Adipose tissue (tissue), 3 donors: ENCODE measurements at places on chromosomes 2 and 18. TPM values are rescaled to one million over a fixed set of nuclear protein-coding genes. Genes with fewer than 3 reads are reported as not detected.

The ACOXL gene
- polyA plus RNA-seq = 0.10 TPM

The IL37 gene
- not detected for polyA plus RNA-seq

The LRRC30 gene
- polyA plus RNA-seq = not detected

The GNAL gene
- polyA plus RNA-seq = 2.4 TPM

The ANO7 gene
- polyA plus RNA-seq = 0.44 TPM

The SAP130 gene
- 6.2 TPM for polyA plus RNA-seq

The INHBB gene
- 10.6 TPM for polyA plus RNA-seq

The CTAGE1 gene
- polyA plus RNA-seq = not detected

The ANKRD62 gene
- 0.18 TPM for polyA plus RNA-seq

The TUBA4B gene
- polyA plus RNA-seq = not detected

The SOX11 gene
- polyA plus RNA-seq = not detected

The KLHL29 gene
- 4.6 TPM for polyA plus RNA-seq

The CDK15 gene
- 4.9 TPM for polyA plus RNA-seq

The ACMSD gene
- polyA plus RNA-seq = not detected

The RTKN gene
- polyA plus RNA-seq = 8.5 TPM

The LHCGR gene
- 0.61 TPM for polyA plus RNA-seq

The NETO1 gene
- polyA plus RNA-seq = 1.2 TPM

The RASGRP3 gene
- polyA plus RNA-seq = 5.4 TPM

The HOXD11 gene
- 0.05 TPM for polyA plus RNA-seq

The PMAIP1 gene
- polyA plus RNA-seq = 0.46 TPM

The FBXO48 gene
- 0.48 TPM for polyA plus RNA-seq

The TMEM18 gene
- 21.4 TPM for polyA plus RNA-seq

The ZNG1B gene
- polyA plus RNA-seq = 25.9 TPM

The SPATA3 gene
- not detected for polyA plus RNA-seq

The PCARE gene
- 0.01 TPM for polyA plus RNA-seq

The MTHFD2 gene
- 36.1 TPM for polyA plus RNA-seq

The EFHD1 gene
- 59.5 TPM for polyA plus RNA-seq

The CDC42EP3 gene
- 29.2 TPM for polyA plus RNA-seq

The UPP2 gene
- 0.22 TPM for polyA plus RNA-seq

The ZBTB7C gene
- 0.53 TPM for polyA plus RNA-seq

The NIF3L1 gene
- 25.9 TPM for polyA plus RNA-seq

The ATP6V1C2 gene
- 0.79 TPM for polyA plus RNA-seq

The CHMP3 gene
- polyA plus RNA-seq = 80.1 TPM

The WDR35 gene
- 2.2 TPM for polyA plus RNA-seq

The ALK gene
- 1.0 TPM for polyA plus RNA-seq

The RBM44 gene
- 0.34 TPM for polyA plus RNA-seq

The TUBB8B gene
- 0.26 TPM for polyA plus RNA-seq

The COL4A4 gene
- 0.18 TPM for polyA plus RNA-seq

The TXNL1 gene
- polyA plus RNA-seq = 43.0 TPM

The POTEC gene
- polyA plus RNA-seq = not detected

The C2orf80 gene
- polyA plus RNA-seq = not detected

The ACAA2 gene
- 106 TPM for polyA plus RNA-seq

The KCNJ3 gene
- polyA plus RNA-seq = 0.15 TPM

The PID1 gene
- polyA plus RNA-seq = 5.8 TPM

The AQP12B gene
- polyA plus RNA-seq = not detected

The LCLAT1 gene
- polyA plus RNA-seq = 1.2 TPM

The CHST9 gene
- 0.07 TPM for polyA plus RNA-seq

The SH3BP4 gene
- polyA plus RNA-seq = 7.1 TPM

The DYNAP gene
- not detected for polyA plus RNA-seq

The TDRD15 gene
- not detected for polyA plus RNA-seq

The UGT1A1 gene
- polyA plus RNA-seq = 0.06 TPM

The MOGAT1 gene
- 1.8 TPM for polyA plus RNA-seq

The UNC80 gene
- 0.01 TPM for polyA plus RNA-seq

The RMDN2 gene
- polyA plus RNA-seq = 6.3 TPM

The GKN1 gene
- 4.8 TPM for polyA plus RNA-seq

The PER2 gene
- polyA plus RNA-seq = 3.6 TPM

The PTRHD1 gene
- 23.1 TPM for polyA plus RNA-seq

The SLC30A3 gene
- polyA plus RNA-seq = 0.22 TPM

The RGPD3 gene
- 0.15 TPM for polyA plus RNA-seq
